ENCODE measurements at places on chromosomes 4 and X.
A peak's percentile ranks its signal among the peaks of the same experiment; 100 is the strongest.

DNA sequence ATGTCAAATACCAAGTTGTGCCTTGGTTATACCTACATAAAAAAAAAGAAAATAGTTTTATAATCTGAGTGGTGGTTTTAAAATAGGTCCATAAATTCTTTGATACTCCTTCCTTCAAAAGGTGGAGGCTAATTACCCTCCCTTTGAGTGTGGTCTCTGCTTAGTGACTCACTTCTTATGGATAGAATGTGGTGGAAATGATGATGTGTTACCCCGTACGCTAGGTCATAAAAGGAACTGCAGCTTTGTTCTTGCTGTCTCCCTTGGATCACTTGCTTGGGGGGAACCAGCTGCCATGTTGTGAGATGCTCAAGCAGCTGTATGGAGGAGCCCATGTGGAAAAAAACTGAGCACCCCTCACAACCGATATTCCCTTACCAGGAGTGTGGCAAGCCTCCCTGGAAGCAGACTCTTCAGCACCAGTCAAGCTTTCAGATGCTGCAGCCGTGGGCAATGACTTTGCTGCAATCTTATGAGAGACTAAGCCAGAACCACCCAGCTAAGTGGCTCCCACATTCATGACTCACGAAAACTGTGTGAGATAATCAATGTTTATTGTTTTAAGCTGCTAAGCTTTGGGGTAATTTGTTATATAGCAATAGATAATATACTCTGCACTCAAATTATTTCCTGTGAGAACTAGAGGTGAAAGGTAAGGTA, 195.0 kb upstream of the GATB start:
- no peaks in the 10 kb centered on the region for H3K4me1 ChIP-seq
- H3K27ac ChIP-seq = no peak overlapping the region
- H3K27me3 ChIP-seq = no peaks in the 10 kb centered on the region
- no peak for DNase-seq
- no peaks in the 10 kb centered on the region for H3K36me3 ChIP-seq
- no peak overlapping the region for H3K4me3 ChIP-seq

DNA sequence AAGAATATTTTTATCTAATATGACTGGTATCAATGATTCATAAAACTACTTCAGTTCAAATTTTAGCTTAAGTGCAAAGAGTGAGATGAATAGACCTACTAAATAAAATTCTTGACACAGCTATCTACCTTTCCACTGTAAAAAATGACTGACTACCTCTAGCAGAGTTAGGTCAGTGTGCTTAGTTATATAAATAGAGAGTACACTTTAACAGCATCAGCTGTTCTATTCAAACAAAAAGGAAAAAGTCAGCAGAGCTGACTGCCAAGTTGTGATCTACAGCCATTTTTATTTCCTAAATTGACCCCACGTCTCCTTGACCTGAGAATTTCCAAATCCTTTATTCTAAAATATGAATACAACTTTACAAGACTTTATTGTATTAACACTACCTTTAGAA, 262.4 kb downstream of the CAMK2D start:
- DNase-seq = no peak
- H3K27ac ChIP-seq = no peak overlapping the region
- H3K4me3 ChIP-seq = no peak overlapping the region
- peaks cover 5% of the 10 kb centered on the region for H3K36me3 ChIP-seq

DNA sequence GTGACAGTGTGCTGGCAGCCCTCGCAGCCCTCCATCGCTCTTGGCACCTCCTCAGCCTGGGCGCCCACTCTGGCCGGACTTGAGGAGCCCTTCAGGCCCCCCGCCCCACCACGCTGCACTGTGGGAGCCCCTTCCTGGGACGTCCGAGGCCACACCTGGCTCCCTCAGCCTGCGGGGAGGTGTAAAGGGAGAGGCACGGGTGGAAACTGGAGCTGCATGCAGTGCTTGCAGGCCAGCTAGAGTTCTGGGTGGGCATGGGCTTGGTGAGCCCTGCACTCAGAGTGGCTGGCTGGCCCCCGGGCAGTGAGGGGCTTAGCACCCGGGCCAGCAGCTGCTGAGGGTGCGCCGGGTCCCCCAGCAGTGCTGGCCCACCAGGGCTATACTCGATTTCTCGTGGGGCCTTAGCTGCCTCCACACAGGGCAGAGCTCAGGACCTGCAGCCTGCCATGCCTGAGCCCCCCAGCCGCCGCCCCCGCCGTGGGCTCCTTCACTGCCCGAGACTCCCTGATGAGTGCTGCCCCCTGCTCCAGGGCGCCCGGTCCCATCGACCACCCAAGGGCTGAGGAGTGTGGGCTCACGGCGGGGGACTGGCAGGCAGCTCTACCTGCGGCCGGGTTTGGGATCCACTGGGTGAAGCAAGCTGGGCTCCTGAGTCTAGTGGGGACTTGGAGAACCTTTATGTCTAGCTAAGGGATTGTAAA, 1672.7 kb upstream of the PCDH7 start:
- H3K4me1 ChIP-seq = no peaks in the 10 kb centered on the region
- no peak overlapping the region for H3K4me3 ChIP-seq
- no peak for DNase-seq
- H3K27ac ChIP-seq = no peak overlapping the region
- H3K27me3 ChIP-seq = no peaks in the 10 kb centered on the region
- no peaks in the 10 kb centered on the region for H3K36me3 ChIP-seq

DNA sequence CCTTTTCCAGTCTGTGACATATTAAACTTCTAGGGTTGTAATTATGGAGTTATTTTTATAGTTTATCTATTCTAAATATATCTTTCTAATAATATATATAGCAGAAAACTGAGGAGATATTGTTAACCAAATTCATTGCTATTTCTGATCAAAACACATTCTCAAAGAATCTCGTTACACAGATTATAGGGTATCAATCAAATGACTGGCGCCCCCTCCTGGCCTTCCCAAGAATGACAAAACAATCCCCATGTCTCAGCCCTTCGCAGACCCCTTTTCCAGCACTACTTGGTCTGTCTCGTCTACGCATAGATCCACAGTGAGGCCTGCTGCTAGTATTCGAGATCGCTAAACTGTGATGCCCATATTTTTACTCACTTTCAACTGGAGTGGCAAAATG, 209.3 kb downstream of the GPC3 start:
- no peak overlapping the region for H3K4me3 ChIP-seq
- H3K4me1 ChIP-seq = no peaks in the 10 kb centered on the region
- DNase-seq = peak; percentile 1
- no peak overlapping the region for H3K27ac ChIP-seq

GRCh38 chrX:21798677-21799219, 40.7 kb upstream of the MBTPS2 start:
- no peaks in the 10 kb centered on the region for H3K4me1 ChIP-seq
- no peaks in the 10 kb centered on the region for H3K36me3 ChIP-seq
- no peak overlapping the region for H3K4me3 ChIP-seq
- H3K27me3 ChIP-seq = no peaks in the 10 kb centered on the region

DNA sequence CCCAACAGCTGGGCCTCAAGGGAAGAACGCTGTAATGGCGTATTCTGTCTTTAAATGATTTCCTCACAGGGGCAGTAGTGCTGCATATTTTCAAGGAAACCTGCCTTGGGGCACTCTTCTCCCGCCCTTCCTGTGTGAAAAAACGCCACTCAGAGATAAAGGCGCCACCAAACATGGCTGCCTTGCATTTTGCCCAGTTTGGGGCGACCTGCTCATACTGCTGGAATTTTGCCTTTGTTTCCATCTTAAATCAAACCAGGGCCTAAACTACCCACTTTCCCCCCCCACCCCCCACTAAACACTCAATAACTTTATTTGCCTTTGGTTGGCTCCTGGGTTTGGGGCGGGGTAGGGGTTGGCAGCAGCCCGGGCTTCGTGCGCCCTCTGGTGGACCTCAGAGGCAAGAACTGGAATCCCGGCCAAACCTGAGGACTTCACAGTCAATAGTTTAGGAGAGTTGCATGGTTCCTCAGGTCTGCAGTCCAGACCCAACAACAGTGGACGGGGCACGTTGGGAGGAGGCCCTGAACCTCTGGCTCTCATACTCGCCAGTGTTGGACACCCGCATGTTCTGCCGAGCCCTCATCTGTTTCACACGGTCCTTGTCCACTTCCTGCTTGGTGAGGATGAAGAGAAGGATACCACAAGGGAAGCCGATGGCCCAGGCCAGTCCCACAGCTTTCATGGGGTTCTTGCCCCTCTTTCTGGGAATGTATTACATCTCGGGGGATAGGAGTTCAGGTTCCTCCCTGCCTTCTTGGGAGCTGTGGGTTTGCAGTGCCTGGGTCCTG, 220.1 kb upstream of the STK26 start:
- H3K4me1 ChIP-seq = no peaks in the 10 kb centered on the region
- no peaks in the 10 kb centered on the region for H3K36me3 ChIP-seq
- DNase-seq = peak; percentile 1
- H3K27ac ChIP-seq = no peak overlapping the region
- no peaks in the 10 kb centered on the region for H3K27me3 ChIP-seq
- H3K4me3 ChIP-seq = no peak overlapping the region

DNA sequence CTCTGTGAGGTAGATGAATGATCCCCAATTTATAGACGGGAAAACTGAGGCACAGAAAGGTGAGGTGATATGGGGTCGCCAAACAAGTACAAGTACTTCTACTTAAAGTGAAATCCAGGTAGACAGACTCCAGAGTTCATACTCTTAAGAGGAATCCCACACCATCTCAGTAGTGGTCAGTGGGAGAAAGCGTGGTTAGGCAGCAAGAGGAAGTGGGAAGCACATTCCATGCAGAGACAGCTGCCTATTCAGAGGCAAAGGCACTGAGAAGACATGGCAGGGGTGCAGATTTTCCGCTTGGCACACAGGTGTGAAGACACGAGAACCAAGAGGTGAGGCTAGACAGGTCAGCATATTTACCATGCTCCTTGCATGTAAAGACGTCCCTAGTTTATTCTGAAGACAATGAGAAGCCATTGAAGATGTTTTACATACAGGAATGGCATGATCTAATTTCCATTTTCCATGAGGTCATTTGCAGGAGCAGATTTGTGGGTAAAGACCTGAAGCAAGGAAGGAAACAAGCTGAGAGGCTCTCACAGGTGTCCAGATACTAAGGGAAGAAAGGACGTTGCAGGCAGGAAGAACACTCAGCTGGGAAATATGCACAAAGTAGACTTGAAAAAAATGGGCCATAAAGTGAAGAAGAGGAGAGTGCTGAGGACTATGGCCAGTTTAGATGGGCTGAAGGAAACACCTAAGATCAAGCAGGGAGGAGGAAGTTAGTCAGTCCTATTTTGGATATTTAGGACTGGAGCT, 17.3 kb upstream of the CLNK start:
- no peak overlapping the region for H3K4me3 ChIP-seq
- DNase-seq = no peak
- no peaks in the 10 kb centered on the region for H3K27me3 ChIP-seq
- H3K4me1 ChIP-seq = no peaks in the 10 kb centered on the region
- no peaks in the 10 kb centered on the region for H3K36me3 ChIP-seq

GRCh38 chrX:150313514-150313913, 49.6 kb upstream of the MAMLD1 start:
- H3K27ac ChIP-seq = no peak overlapping the region
- H3K4me3 ChIP-seq = no peak overlapping the region
- no peaks in the 10 kb centered on the region for H3K36me3 ChIP-seq
- no peaks in the 10 kb centered on the region for H3K4me1 ChIP-seq

GRCh38 chrX:154017766-154018517, 1.8 kb downstream of the IRAK1 start:
- H3K4me1 ChIP-seq = peaks cover 31% of the 10 kb centered on the region
- H3K27ac ChIP-seq = no peak overlapping the region
- H3K4me3 ChIP-seq = no peak overlapping the region
- no peaks in the 10 kb centered on the region for H3K27me3 ChIP-seq
- no peak for DNase-seq

- H3K27ac ChIP-seq = no peak overlapping the region
- no peak overlapping the region for H3K4me3 ChIP-seq
- H3K4me1 ChIP-seq = no peaks in the 10 kb centered on the region
- no peaks in the 10 kb centered on the region for H3K27me3 ChIP-seq
- no peak for DNase-seq
Observed at GRCh38 chr4:172149329-172149728, 336.1 kb downstream of the GALNTL6 start.

DNA sequence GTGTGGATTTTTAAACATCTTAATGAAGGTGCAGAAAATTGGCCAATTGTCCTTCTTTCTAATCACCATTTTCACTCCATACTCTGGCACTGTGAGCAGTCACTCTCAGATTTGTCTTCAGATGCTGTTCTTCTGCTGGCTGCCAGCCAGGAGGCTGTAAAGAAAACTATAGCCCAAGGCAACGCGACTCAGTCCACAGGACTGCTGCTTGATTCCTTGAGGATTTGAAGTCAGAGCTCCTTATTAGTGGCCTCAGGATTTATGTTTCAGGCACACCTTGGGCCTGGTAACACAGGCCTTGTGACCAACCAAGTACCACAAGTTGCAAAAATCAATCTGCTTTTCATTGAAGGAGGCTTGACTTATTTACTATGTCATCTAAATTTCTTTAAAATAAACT, 342.6 kb downstream of the GPM6A start:
- no peak overlapping the region for H3K27ac ChIP-seq
- H3K4me3 ChIP-seq = no peak overlapping the region
- no peak for DNase-seq

DNA sequence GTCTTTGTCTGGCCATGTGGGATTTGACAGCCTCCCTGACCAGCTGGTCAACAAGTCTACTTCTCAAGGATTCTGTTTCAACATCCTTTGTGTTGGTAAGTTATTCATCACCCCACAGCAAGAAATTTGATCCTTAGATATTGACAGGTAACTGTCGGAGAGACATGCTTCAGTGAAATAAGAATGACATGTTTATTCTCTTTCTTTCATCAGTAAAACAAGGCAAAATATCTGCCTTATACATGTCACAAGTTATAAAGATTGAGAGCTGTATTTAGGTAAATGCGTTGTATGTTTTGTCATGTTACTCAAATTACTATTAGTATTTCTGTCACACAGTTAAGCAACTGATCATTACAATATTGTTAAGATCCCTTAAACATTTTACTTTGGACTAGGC, 46.9 kb downstream of the SEPTIN11 start:
- H3K4me1 ChIP-seq = peaks cover 4% of the 10 kb centered on the region
- H3K36me3 ChIP-seq = peaks cover 13% of the 10 kb centered on the region
- H3K4me3 ChIP-seq = no peak overlapping the region
- no peaks in the 10 kb centered on the region for H3K27me3 ChIP-seq
- no peak for DNase-seq

DNA sequence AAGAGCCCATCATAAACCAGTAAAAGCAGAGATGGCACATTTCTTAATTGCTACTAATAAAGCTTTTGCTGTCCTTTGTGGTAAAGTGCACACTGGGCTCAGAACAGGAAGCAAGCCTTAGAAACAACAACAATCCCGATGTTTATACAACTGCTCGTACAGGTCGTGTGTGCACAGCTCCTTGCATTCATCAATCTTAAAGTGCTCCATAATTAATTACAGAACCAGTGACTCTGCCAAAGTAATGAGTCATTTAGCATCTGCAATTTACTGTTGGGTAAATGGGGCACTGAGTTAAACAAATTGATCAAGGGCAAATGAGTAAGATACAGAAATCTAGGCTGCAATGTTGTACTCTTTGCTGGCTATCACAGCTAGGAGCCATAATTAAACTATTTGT, 61.3 kb upstream of the TXK start:
- H3K4me3 ChIP-seq = no peak overlapping the region
- peaks cover 5% of the 10 kb centered on the region for H3K4me1 ChIP-seq
- peaks cover 5% of the 10 kb centered on the region for H3K27me3 ChIP-seq
- H3K36me3 ChIP-seq = no peaks in the 10 kb centered on the region

Measured in endothelial cell of umbilical vein (primary cell).